ENCODE measurements at places on chromosomes 12 and 14. TPM values are rescaled to one million over a fixed set of nuclear protein-coding genes. Genes with fewer than 3 reads are reported as not detected.

- H3K27me3 ChIP-seq, result no peaks in the 10 kb centered on the region
- peaks cover 42% of the 10 kb centered on the region for H3K4me1 ChIP-seq
- H3K4me3 ChIP-seq, result no peak overlapping the region
- DNase-seq, result peak; percentile 21
- no peaks in the 10 kb centered on the region for H3K36me3 ChIP-seq
These were observed 12.9 kb downstream of the SYNE3 start for GRCh38 chr14:95503365-95504134.

OR6C2 gene
- not detected for total RNA-seq

RGS6 gene
- 0.34 TPM for total RNA-seq

GZMH gene
- not detected for total RNA-seq
